ENCODE measurements at places on chromosomes 5 and 9. TPM values are rescaled to one million over a fixed set of nuclear protein-coding genes. Genes with fewer than 3 reads are reported as not detected.

DNA sequence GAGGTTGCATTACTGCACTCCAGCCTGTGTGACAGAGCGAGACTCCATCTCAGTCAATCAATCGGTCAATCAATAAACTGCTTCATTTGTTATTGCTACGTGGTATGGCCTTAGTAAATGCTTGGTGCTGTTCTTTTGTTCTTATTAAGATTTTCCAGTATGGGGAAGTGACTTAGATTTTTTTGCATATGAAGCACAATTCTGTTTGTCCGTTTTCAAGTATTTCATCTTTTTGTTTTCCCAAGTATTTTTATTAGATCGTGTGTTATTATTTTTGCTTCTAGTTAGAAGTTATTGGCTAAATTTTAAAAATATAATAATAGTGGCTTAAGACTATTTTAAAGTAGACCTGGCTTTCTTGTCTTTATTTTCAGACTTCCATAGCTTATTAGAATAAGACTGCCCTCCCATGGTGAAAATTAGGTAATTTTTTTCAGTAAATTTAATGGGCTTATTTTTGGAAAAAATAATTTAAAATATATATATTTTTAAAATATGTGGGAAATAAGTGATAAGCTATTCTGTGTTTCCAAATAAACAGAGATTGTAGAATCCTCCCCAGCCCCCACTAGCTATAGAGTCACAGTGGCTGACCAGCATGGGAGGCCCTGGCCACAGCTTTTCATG lies 14.7 kb upstream of the OMD start:
- no peak for DNase-seq

DNA sequence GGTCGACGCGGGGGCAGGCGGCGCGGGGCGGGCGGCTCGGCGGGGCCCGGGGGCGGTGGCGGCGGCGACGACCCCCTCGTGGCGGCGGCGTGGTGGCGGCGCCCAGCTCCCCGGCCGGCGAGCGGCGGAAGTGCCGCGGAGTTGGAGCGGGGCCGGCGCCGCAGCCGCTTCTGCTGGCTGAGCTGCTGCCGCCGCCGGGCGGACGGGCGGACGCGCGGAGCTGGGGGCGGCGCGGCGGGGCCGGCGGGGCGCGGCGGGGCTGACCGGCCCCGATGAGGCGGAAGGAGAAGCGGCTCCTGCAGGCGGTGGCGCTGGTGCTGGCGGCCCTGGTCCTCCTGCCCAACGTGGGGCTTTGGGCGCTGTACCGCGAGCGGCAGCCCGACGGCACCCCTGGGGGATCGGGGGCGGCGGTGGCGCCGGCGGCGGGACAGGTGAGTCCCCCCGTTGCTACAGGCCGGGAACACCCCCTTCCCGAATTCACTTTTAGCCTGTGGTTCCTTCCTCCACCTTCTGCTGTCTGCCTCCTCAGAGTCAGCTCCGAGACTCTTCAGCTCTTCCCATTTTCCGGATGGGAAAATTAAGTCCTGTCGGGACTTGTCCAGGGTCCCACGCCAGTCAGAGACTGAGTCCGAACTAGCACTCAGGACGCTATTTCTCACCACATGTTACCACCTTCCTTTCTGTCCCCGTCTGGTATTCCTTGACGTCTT lies at the start of gene GALNT10:
Gene GALNT10, plus strand, starts transcription at position 139 of the 710 bp plus-strand sequence. Its CDS starts 134 bp downstream, at position 273.
- DNase-seq: no peak

GRCh38 chr9:26308328-26308727 lies 584.3 kb downstream of the CAAP1 start:
- DNase-seq: no peak

DNA sequence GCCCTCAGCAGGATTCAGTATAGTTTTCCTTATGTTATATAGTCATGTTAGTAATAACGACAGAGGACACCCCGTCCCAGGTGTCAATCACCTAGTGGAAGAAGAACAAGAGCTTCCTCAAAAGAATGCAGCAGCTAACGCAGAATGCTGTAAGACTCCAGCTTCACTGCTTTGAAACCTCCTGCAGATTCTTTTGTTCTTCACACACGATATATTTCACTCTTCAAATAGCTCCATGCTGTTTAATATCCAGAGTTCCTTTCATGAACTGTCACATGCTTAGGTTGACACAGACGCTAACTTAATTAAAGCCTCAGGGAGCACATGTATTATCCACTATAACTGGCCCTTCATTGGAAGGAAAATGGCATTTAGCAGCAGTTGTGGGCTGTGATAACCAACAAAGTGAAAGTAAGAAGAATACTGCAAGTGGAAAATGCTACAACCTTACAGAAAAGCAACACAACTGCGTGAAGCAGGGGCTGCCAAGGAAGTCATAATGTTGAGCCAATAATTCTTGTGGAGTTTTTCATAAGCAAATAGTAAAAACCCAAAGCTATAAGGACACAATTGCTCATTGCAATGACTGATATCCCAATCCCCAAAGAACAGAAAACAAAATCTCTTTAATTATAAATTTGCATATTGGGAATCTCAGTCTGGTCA lies 387.5 kb downstream of the PLK2 start:
- no peak for DNase-seq

The EGFL7 gene
- 3.9 TPM for polyA plus RNA-seq

DNA sequence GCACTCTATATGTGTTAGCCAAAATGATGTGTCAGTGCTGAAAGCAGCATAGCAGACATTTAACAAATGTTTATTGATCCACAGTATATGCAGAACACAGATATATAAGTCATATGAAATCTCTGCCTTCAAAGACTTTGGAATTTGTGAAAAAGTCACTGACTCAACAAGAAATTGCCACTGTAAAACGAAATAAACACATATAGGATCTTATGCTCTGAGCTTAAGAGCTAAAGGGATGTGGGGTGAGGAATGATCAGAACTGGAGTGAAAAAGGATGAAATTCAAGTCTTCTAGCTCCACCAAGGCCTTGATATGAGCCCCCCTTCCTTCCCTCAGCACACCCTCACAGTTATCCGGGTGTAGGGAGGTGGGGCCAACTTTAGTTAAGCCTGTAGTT lies 49.9 kb downstream of the PLAC8L1 start:
- no peak for DNase-seq
